ENCODE measurements at places on chromosomes 2 and 18.

GRCh38 chr2:207286106-207286505 is 120.4 kb upstream of the KLF7 start:
- DNase-seq: no peak

DNA sequence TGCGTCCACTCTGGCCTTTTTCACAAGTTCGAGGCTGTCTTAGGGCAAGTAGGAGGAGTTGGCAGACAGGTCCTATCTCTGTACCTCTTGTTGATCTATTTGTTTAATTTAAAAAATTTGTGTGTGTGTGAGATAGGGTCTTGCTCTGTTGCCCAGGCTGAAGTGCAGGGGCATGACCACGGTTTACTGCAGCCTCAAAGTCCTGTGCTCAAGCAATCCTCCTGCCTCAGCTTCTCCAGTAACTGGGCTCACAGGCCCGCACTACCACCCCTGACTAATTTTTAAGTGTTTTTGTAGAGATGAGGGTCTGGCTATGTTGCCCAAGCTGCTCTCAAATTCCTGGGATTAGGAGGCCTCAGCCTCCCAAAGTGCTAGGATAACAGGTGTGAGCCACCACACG is 4.2 kb upstream of the SLC35F6 start:
- DNase-seq: no peak

DNA sequence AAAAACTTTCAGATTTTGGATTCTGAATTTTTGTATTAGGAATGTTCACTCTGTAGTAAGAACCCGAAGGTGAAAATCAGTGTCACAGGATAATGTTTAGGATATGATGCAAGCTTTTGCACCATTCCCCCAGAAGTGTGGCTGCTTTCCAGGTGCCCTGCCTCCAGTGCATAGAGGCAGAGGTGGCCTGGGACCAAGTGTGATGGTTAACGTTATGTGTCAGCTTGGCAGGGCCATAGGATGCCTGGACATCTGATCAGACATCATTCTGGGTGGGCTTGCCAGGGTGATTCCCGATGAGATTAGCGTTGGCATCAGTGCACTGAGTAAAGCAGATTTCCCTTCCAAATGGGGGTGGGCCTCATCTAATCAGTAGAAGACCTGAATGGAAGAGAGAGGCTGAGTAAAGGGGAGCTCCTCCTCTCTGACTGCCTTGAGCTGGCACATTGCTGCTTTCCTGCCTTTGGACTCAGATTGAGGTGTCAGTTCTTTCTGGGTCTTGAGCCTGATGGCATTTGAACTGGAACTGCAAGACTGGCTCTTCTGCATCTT is 177.4 kb upstream of the HS6ST1 start:
- DNase-seq: no peak

GRCh38 chr2:233983445-233983844 is 66.3 kb downstream of the TRPM8 start:
- no peak for DNase-seq

DNA sequence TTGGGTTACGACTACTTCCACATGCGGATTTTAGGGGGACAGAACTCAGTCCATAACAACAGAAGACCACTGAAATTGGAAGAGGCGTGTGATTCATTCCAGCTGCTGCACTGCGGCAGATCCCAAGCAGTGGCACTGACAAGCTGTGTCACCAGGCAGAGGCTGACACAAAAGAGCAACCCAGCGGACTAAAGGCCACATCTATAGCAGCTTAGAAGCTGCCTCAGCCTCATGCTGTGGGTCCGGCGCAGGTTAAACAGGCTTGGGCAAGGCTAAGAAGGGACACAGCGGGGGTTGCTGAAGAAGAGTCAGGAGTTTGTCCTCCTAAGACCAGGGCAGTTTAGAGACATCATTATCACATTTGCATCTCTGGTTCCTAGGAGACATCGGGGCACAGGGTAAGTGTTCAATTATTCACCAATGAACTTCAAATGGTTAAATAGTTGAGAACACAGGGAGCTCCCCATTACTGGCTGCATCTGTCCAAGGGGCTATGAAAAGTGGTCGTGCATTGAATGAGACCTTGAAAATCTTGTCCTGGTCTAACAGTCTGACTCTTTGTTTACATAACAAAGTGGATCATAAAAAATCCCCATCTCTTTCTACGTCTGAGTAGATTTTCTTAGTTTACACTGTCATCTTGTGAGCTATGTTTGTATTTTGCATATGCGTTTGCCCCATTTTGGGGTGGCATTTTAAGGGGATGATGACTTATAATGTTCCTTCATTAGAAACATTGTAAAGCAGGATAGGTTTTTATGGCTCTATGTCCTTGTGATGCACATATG is 162.3 kb upstream of the TRIB2 start:
- no peak for DNase-seq

- DNase-seq: no peak
These were observed 60.6 kb downstream of the SCN1A start for GRCh38 chr2:166067229-166067628.

GRCh38 chr18:24992491-24992890 is 359.5 kb downstream of the ZNF521 start:
- no peak for DNase-seq

DNA sequence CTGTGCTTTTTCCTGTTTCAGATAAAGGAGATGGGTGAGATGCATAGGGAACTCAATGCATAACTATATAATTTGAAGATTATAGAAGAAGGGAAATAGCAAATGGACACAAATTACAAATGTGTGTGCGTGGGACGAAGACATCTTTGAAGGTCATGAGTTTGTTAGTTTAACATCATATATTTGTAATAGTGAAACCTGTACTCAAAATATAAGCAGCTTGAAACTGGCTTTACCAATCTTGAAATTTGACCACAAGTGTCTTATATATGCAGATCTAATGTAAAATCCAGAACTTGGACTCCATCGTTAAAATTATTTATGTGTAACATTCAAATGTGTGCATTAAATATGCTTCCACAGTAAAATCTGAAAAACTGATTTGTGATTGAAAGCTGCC is 16.4 kb upstream of the MSH2 start:
- no peak for DNase-seq

- DNase-seq: no peak
These were observed 137.7 kb upstream of the HAAO start for GRCh38 chr2:42930025-42930581.

DNA sequence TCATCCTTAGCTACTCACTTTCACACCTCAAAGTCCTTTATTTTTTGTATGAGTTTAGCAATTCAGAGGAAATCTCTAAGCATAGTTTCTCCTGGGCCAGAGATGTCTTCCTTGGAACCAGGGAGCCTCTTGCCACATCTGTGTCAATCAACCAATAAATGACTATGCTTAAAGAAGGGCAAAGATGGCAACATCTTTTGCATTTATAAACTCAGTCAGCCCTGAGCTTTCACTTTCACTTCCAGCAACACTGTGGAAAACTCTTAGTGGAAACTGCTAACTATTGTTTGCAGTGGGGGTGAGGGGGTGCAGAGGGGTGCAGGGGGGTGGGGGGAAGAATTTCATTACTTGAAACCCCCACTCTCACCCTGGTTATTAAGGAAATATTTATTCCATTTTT is 3.4 kb downstream of the ACVR1C start:
- no peak for DNase-seq

DNA sequence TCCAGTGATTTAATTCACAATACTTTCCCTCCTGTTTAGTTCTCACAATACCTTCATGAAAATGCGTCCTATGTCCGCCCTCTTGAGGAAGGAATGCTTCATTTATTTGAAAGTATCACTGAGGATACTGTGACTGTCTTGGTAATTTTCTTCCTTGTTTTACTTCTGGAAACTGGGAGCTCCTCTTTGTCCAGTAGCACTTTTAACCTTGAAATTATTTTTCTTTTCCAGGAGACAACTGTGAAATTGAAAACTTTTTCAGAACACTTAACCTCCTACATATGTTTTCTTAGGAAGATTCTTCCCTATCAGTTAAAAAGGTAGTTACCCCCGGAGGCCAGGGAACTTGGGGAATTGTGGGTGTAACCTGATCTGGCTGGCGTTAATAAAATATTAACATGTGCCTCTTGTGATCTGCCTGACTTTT is 58.9 kb upstream of the STON1 start:
- DNase-seq: peak; percentile 18

GRCh38 chr2:121418494-121419058 is 112.1 kb upstream of the RNU4ATAC start:
- no peak for DNase-seq

DNA sequence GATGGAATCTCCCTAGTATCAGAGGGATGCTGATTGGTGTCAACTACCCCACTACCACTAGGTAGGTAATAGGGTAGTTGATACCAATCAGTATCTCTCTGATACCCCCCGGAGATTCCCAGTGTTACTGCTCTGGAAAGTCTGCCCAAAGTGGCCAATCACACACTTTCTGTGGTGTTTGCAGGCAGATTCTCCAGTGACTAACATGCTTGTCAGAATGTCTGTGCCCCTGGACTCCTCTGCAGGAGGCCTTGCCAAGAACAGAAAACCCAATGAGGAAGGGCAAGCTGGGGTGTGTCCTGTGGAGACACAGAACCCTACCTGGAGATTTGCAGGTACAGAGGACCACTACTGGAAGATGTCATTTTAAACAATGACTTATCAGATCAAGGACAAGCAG is 135.1 kb downstream of the RIT2 start:
- no peak for DNase-seq

DNA sequence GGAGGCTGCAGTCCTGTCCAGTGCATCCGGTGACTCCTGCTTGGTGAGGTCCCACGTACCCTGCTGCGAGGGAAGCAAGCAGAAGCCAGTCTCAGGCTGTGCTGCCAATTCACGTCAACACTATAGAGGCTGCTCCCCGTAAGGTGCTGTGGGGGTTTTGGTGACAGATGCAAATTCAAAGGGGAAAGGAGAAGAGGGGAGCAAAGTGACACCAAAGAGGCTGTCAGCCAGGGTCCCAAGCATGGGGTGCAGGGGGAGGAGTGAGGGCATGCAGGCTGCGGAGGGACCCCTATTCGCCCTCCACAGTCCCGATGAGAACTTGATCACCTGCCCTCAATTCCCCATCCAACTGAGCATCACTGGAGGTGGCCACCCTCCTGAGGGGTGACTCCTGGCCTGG is 179.4 kb upstream of the HS6ST1 start:
- no peak for DNase-seq

GRCh38 chr18:47595831-47596501 is 334.5 kb downstream of the SMAD2 start:
- DNase-seq: peak; percentile 45

DNA sequence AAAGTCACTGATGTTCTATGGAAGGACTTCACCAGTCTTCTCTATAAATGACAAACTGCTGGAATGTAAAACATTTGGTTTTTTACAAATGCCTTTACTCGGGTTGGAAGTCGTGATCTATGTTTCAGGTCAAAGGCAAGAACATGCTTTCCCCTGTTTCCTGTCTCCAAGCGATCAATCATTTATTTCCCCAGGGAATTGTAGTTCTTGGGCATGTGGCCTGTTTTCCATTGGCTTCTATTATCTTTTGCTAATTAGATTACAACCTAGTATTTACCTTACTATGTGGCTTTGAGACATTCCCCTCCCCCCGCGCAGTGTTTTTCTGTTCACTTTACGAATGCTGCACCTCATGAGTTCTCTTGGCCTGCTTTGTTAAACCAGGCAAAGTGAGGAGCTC is 684.2 kb downstream of the EPHA4 start:
- no peak for DNase-seq

DNA sequence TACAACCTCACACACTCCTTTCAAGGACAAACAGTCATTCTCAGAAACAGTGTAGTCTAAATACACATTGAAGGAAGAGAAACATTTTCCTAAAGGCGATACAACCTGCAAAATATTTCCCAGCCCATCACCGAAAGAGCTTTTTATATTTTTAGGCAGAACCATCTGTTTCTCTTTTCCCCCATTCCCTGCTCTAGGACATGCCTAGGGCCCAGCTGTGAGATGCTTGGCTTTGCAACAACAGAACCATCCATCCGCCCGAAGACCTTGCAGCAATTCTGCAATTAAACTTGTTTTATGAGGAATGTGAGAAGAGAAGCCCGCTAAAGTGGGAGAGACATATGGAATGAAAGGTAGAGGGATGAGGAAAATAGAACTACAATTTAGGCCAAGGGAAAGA is 105.6 kb upstream of the RFX8 start:
- DNase-seq: no peak

- DNase-seq: no peak
These were observed 264.0 kb upstream of the CHST9 start for GRCh38 chr18:27449104-27449503.

DNA sequence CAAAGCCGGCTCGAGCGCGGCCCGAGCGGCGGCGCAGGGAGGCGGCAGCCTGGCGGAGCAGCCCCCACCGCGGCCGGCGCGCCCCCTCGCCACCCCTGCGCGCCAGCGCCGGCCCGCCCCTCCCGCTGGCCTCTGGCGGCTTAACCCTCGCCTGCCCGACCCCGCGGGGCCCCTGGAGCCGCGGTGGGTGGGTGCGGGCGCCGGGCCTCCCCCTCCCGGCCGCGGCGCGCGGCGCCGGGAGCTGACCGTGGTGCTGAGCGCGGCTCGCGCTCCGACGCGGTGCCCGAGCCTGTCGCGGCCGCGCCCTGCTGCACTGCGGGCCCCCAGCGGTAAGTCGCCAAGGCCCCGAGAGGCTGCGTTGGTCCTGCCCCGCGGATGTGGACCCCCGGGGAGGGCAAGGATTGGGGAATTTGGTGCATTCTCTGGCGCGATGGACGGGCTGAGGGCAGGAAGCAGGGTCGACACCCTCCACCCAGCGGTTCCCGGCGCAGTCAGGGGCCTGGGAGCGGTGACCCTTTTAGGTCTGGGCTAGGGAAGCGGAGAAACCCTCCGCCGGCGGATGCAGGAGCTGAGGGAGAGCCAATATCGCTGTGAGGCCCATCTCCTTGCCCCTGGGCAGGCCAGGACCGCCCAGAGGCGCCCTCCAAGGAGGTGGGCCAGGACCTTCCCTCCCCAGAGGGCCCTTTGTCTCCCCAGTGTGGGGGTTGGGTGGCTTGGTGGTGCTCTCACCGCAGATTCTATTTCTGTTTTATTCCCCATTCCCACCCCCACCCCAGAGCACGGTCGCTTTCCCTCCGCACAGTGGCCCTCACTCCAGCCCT is 923 bp downstream of the AMER3 start:
- DNase-seq: peak; percentile 36

DNA sequence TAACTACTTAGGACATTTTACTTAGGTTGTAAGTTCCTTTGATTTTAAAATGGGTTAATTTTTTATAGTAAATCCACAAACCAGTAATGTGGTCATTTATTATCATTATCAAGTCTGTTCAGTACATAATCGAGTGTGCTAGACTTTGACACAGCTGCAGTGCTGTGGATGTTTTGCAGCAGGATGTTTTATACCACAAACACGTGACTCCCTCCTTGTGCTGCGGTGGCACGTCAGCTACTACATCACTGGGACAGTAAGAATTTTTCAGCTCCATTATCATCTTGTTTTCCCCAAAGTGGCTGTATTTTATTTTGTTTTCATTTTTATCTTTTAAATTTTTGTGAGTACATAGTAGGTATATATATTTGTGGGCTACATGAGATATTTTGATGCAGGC is 70.0 kb downstream of the ATP9B start:
- DNase-seq: no peak

- DNase-seq: no peak
These were observed 40.1 kb upstream of the GPD2 start for GRCh38 chr2:156396126-156396525.

GRCh38 chr2:162458240-162458639 is 114.3 kb downstream of the GCA start:
- DNase-seq: no peak

GRCh38 chr2:107737756-107738155 is 88.9 kb upstream of the RGPD4 start:
- DNase-seq: no peak

Measured in NCI-H1105 treated with DMSO at 0.1 percent for 48 hours (cell line).